ENCODE measurements at places on chromosomes 3 and 15.
A peak's percentile ranks its signal among the peaks of the same experiment; 100 is the strongest.

- no peak for DNase-seq
Observed at GRCh38 chr15:42178056-42178455, 21.6 kb upstream of the PLA2G4F start.

- no peak for DNase-seq
Observed at GRCh38 chr3:27507515-27508266, 23.5 kb upstream of the SLC4A7 start.

- no peak for DNase-seq
Observed at GRCh38 chr3:15387171-15387581, 40.2 kb downstream of the METTL6 start.

DNA sequence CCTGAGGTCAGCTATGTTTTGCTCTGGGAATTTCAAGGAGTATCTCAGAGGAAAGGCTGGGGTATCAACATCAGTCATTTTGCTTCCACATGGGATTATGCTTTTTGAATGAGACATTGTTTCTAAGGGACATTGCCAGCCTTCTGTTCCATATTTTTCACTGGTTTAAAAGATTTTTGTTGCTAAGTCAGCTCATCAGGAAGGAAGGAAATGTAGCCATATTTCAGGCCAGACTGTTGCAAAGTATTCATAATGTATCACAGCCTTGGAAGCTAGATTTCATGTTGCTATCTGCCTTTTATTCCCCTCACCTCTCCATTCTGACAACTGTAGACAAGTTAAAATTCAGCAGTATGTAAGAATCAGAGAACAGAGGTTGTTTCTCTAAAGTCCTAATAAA is 61.0 kb upstream of the CHRM5 start:
- DNase-seq, result no peak

- DNase-seq, result peak; percentile 95
Observed at GRCh38 chr15:39920510-39921273, 626 bp upstream of the GPR176 start.

GRCh38 chr3:44886561-44886960 is 12.2 kb downstream of the TGM4 start:
- no peak for DNase-seq
